ENCODE measurements at places on chromosomes 12 and 14.
A peak's percentile ranks its signal among the peaks of the same experiment; 100 is the strongest.

DNA sequence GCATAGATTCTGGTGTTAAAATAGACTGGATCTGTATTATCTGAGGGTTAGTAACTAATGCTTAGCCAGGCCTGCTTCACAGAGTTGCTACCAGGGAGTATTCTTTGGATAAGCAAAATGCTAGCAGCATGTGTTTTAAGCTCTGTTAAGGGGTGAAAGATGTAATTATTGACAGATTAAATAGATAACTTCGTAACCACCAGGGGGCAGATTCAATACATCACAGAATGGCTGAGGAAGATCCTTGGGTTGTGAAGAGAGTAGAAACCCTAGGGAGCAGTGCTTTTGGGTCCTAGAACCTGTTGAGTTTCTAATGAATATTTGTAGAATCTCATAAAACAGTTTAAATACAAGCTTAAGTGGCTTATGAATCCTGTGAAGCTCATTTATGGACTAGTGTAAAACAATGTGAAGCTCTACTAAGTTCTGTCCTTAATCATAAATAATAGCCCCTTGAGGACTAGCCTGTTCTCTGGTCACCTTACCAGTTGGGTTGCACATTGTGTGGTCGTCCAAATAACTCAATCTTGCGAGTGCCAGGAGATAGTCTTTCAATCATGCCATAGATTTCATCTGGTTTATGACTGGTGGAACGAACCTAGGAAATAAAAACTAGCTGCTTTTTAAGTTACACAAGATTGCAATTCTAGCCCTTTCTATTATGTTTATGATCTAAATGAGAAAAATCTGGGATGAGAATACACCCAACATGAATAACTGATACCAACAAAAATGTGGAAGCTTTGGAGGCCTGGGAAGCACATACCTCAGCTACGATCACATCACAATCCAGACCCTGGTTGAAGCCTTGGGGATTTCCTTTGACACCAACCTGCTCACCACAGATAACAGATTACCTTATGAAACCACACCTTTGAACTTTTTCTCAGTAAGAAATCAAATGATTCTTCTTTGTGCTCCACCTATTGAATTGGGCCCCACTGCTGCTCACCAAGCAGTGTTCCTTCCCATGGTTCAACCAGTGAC, 12.3 kb downstream of the METTL3 start:
- DNase-seq: peak; percentile 9

DNA sequence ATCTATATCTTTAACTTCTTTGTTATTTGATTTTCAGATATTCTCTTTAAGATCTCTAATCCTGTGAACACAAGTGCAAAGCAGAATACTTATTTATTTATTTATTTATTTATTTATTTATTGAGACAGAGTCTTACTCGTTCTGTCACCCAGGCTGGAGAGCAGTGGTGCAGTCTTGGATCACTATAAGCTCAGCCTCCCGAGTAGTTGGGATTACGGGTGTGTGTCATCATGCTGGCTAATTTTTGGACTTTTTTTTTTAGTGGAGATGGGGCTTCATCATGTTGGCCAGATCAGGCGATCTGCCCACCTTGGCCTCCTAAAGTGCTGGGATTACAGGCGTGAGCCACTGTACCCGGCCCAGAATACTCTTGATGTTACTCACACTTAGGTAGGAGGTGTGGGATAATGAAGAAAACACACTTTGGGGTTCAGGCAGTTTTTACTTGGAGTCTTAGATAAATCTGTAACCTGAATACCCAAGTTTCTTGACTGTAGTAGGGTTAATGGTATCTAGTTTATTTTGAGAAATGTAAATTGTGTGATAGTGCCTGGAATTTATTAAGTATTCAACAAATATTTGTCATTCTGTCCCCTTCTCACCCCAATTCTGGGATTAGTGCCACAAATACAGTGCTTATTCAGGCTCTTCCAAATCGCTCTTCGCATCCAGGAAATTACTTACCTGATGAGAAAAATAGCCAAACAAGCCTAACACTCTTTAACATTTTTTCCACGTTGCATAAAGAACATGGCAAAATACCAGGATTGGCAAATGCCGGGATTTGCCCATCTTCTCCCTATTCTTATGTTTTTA, 33.0 kb downstream of the METAP2 start:
- DNase-seq: no peak

DNA sequence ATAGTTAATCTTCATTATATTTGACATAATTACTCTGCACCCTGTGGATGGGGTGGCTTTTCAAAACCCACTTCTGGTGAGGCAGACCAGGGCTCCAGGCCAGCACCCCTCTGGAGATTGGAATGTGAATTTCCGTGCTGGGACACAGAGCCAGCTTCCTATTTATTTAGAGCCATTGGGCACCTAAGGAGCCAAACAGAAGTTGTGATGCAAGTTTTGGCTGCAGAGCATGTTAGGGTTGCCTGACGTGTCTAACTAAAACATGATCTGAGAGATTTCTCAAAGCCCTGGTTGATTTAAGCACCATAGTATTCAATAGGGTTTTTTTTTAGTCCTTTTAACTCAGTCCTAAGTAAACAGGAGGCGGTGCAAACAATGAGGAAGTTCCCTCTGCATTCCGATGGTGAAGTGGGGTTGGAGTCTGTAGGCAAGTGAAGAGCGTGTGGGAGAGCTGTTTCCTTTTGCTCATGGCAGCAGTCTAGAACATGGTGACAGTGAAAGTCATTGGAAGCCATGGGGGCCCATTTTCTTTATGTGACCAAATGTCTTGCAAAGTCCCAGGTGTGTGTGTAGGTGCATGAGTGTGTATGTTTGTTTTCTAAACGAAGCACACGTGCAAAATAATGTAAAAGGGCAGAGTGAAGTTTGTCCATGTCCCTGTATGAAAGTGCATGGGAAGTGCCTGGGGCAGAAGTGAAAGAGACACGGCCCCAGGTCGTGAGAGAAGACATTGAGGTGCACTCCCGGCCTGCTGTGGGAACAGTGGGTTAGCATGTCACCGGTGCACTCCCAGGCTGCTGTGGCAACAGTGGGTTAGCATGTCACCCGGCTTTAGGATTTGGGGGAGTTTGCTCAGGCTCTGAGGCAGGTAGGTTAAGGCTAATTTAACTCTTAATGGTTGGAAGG, 117.7 kb downstream of the PRKCH start:
- DNase-seq: peak; percentile 61

GRCh38 chr12:61646639-61647038, 613.6 kb upstream of the USP15 start:
- no peak for DNase-seq

DNA sequence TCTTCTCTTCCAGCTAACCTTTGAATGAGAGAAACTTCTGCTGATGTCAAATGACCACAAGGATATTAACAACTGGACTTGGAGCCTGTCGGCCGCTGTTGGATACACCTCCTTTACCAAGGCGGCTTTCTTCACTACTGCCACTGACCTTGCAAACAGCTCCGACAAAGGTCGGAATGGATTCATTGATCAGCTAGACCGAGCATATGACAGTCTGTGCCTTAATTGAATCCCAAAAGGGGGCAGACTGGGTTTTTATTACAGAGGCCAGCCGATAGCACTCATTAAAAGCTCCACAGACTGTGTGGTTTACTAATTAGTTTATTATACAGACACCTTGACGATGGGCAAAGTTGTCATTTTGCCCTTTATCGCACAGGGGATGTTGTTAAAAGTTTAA, 394.5 kb downstream of the RERGL start:
- DNase-seq: no peak

- DNase-seq: no peak
These were observed 58.8 kb upstream of the LTA4H start for GRCh38 chr12:96094201-96094600.

DNA sequence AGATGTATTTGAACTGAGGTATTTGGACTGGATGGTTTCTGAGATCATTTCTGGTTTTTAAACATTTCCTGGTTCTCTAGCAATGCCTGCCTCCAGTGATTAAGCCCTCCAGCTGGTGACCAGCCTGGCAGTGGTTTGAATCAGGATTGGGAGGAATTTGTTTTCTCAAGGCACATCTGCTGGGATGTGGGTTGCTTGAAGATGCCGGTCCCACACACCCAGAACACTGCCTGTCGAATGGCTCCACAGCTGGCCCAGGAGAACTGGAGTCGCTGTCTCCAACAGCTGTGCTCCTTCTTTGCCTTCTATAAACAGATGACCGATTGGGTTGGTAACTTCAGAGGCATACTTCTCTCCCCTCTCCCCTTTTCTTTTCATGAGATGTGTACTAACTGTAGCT, 258.0 kb upstream of the DDHD1 start:
- DNase-seq: no peak

DNA sequence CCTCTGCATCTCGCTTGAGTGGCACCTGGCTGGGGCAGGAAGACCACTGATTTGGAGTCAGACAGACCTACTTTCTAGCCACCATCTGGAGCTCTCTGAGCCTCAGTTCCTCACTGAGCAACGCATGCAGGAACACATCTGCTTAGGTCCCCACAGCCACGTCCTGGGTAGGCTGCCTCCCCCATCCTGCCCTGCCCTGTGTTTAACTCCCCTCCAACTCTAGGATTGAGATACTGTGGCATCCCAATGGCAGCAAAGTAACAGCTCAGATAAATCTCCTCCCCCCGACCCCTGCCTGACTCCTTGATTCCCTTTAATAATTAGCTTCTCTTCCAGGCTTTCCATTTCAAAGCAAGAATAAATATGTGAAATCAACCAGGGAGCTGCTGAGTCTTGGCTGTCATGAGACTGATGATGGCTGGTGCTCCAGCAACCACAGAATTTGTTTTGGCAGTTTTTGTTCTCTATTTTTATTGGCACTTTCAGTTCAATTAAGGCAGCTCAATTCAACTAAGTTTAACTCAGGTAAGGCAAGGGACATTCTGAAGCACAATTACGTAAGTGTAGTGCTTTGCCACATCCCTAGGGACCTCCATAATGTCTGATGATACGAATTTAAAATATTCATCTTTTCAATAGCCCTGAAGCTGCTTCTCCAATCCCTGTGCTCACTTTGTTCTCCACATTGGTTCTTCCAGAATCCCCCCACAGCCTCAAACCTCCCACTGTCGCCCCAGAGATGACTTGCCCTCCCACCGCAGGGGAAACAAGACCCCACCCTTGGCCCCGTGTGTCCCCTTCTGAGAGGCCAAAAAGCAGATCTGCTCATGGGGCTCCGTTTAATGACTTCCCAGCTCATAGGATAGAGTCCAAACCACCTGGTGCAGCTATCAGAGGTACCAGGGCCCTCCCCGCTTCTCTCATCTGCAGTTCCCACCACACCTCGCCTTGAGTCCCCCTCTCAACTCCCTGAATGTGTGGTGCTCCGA, 58.2 kb downstream of the ESR2 start:
- no peak for DNase-seq

- DNase-seq: peak; percentile 75
These were observed 206.0 kb upstream of the MYL2 start for GRCh38 chr12:111126331-111126730.

DNA sequence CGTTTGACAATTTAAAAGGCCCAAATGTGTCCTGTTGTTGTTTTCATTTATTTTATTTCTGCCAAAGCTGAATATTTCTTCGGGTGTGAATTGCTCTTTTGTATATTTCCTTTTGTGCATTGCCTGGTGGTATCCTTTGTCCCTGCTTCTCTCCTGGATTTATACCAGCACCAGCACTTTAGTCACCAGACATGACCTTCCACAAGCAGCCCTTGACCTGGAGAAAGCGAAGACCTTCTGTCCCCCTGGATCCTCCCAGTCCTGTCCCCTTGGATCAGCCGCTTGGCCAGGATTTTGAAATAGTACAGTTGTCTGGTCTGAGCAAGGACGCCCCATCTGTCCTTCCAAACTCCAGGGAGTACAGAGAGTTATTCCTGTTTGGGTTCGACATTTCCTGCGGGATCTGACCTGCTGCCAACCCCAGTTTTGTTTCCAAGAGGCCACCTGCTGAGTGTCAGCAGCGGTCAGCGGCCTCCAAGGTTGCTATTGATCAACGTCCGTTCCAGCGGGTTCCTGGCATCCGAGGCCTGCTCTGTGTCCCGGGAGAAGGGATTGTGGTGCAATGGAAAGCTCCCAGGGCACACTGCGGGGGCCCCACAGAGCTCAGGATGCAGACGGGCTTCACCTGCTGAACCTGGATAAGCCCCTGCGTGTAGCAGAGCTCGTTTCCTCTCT, 45.1 kb upstream of the CHGA start:
- no peak for DNase-seq

GRCh38 chr14:63078569-63078968, 33.3 kb upstream of the KCNH5 start:
- DNase-seq: no peak

GRCh38 chr12:46454981-46455380, 82.4 kb upstream of the SLC38A2 start:
- no peak for DNase-seq

- DNase-seq: no peak
These were observed 90.3 kb downstream of the CRADD start for GRCh38 chr12:93767524-93767863.

GRCh38 chr12:55679691-55680090, 28.0 kb downstream of the ITGA7 start:
- no peak for DNase-seq

DNA sequence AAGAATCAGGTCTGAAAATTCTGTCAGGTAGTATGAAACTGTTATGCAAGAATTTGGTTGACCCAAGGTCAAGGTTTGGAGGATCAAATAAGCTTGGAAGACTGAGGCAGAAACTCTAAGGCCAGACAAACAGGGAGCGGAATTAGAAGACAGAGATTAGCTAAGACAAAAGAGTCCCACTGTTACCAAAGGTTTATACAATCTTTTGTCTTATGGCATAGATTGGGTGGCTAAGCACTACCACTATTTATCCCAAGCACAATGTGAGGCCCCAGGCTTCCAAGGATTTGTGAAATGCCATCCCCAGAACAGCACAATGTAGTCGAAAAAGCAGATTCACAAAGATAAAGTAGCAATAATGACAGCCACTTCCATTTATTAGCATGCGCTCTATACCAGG, 311.2 kb downstream of the SEC23A start:
- no peak for DNase-seq

DNA sequence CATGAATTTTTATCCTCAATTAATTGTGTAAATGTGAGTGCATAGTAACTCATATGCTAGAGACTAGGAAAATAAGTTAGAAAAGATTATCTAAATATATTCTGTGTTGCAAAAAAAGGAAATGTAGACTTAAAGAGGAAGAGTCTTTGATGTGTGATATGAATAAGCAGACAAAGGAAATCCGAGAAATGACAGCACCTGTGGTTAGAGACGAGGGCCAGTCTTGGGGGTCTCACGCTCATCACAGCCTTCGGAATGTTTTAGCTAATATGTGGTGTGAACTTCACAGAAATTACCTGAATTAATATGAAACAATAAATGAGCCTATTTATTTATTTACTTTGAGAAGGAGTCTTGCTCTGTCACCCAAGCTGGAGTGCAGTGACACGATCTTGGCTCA, 11.6 kb downstream of the ATP6V0A2 start:
- no peak for DNase-seq

- no peak for DNase-seq
These were observed 276.5 kb downstream of the PAWR start for GRCh38 chr12:79414252-79414651.

DNA sequence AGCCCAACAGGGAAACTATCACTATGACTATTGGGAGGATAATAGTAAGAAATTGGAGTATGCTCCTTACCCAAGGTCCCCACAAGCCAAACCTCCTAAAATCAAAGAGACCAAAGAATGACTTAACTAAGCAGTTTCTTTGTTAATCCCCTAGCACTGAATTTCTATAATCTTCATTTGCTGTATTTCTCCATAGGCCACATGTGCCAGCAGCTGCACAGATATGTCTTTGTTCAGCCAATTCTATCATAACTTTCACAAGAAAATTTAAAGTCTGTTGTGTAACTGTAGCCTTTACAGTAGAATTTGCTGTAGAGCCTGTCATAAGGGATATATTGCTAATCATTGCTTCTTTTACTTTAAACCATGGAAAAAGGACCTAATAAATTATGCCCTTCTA, 104.0 kb downstream of the RIN3 start:
- DNase-seq: no peak

- no peak for DNase-seq
These were observed 42.9 kb upstream of the NT5DC3 start for GRCh38 chr12:103883908-103884307.

All from CD14-positive monocyte (primary cell).